ENCODE measurements at places on chromosomes 7 and 10.

DNA sequence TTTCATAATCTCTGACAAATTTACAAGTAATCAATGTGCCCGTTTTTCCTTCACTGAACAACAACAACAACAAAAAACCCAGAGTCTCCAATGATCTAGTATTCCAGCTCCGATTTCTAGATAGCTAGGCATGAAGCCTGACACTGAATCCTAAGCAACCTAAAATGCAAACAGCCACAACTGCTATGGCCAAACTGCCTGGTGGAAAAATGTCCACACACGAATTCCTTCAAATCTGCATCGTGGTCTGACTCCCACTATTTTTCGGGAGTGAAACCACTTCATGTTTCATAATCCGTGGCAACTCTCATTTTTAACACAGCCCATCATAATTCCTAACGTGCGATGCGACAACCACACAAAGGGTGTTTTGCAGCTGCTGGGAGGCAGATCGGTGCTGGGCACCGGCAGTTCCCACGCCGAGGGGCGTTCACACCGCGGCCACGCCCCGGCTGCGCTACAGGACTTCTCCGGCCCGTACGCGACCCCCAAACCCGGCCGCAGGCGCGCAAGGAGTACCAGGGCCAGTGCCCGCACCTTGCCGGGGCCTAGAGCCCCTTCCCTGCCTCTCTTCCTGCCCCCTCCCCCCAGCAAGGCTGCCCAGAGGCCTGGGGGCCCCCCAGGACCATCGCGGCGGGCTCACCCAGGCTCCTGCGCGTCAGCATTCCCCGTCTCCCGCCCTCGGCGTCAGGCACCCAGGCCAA, 814 bp downstream of the RUFY2 start:
- DNase-seq = peak; percentile 63

GRCh38 chr7:73688288-73688687, 4.9 kb downstream of the BUD23 start:
- no peak for DNase-seq

DNA sequence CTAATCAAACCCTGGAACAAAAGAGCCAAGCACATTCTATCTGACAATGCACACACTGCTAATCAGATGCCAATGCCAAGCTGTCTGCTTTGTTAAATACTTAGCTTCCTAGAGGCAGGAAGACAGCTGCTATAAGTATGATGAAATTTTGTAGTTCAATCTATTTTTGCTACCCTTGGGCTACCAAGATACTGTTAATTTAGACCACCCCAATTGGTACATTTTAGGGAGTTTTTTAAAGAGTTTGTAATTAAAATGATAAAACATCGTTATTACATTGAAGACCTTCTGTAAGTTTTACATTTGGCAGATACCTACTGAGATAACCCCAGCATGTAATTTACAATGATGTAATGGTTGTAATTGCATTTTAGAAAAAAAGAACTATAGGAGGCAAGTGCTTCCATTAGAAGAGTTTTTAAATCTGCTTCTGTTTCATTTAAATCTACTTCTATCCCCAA, 268.5 kb downstream of the ADK start:
- no peak for DNase-seq

DNA sequence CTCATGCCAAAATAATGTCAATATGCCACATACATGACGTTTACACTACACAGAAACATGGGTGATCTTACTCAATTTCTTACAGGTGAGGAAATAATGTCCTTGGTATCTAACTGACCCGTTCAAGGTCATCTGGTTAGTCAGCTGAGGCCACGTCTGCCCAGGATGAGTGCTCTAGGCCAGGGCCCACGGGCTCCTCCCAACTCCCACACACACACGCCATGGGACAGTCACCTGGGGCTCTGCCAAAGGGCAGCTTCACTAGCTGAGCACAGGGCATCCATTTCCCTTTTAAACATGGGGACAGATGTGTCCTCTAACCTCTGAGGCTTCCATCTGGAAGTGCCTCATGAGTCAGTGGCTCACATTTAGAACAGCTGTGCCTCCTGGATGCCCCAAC, 123.9 kb downstream of the TNS3 start:
- no peak for DNase-seq

GRCh38 chr10:47160967-47161366, 139.0 kb upstream of the GDF10 start:
- DNase-seq = no peak

- no peak for DNase-seq
Measured at GRCh38 chr7:75756206-75756990, 15.6 kb downstream of the CCL26 start.

DNA sequence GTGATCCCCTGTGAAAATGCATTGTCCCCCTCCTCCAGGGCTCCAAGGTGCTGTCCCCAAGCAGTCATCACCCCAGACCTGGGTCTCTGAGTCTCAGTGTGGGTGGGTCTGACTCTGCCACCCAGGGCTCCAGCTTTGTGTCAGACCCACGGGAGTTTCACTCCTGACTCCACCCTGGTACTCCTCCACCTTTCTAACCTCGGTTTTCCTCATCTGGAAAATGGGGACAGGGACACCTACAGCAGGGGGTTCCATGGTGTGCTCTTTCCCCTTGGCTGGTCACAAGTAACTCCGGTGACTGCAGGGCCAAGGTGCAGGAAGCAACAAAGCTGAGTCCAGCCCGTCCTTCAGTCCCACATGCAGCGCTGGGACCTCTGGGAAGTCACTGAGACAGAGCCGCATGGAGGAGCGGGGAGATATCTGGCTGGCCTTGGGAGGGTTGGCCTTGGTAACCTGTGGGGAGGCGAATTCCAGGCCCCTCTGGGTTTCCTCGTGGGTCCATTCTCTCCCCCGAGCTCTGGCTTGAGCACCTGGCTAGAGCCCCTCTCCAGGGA, 41.8 kb upstream of the RABGEF1 start:
- no peak for DNase-seq

- no peak for DNase-seq
Measured at GRCh38 chr7:132392713-132393112, 183.6 kb downstream of the PLXNA4 start.

DNA sequence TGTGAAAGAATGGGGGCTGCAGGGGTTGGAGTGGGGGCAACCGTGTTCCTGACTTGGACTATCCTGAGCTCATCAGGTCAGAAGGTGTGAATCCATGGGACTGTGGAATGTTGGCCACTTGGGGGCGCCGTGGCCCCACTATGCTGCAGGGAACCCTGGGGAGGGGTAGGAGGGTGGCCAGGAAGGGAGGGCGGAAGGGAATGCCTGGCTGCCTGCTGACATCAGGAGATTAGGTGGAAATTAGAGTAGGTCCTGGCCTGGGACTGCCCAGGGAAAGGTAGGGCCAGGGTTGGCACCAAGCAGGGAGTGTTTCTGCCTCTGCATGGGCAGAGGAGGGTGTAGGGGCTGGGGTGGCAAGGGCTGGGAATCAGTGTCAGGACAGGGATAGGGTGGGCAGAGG, 65.8 kb upstream of the PRSS58 start:
- peak; percentile 67 for DNase-seq

- DNase-seq = no peak
Measured at GRCh38 chr10:123665491-123666286, 466 bp upstream of the GPR26 start.

DNA sequence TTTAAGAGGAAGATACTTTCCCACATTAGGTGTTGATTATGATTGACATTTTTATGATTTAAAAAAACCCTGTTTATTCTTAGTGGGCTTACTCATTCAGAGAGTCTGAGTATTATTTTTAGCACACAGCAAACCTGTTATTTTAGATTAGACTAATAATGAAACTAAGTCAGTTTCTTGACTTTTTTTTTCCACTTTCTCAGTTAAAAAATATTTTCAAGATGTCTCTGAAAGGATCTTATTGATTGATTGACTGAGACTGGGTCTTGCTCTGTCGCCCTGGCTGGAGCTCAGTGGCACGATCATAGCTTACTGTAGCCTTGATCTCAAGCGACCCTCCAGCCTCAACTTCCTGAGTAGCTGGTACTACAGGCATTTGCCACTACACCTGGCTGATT, 20.4 kb upstream of the INPP5F start:
- DNase-seq = peak; percentile 76

DNA sequence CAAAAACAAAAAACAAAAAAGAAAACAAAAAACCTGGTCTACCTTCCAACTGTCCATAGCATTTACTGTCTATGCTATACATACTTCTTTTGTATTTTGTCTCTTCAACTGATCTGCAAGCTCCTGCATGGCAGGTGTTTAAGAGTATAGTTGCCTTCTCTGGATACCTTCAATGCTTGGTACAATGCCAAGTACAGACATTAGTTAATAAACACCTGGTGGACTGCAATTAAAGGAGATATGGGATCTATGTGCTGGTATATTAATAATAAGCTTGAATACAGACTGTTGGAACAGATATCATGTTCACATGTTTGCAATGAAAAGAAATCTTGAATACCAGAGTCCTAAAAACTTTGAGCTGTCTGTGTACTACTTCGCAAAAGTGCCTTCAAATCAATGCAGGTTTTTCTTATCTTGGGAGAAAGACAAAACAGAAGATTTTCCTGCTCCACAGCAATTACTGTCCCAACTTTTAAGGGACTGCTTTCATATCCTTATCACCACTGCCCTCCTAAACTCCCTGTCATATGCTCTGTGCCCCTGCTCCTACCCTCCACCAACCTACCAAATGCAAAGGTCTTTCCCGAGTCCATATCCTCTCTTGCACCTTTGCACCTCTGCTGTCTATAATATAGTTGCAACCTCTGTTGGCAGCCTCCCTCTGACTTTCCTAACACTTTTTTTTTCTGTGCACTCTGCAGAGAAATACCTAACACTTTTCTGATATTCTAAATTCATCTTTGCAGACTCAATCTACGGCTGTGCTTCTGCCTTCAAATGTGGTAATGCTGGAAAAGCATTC, 85.1 kb downstream of the DNMBP start:
- no peak for DNase-seq

- DNase-seq = no peak
Measured at GRCh38 chr10:87053577-87054181, 33.6 kb downstream of the FAM25A start.

DNA sequence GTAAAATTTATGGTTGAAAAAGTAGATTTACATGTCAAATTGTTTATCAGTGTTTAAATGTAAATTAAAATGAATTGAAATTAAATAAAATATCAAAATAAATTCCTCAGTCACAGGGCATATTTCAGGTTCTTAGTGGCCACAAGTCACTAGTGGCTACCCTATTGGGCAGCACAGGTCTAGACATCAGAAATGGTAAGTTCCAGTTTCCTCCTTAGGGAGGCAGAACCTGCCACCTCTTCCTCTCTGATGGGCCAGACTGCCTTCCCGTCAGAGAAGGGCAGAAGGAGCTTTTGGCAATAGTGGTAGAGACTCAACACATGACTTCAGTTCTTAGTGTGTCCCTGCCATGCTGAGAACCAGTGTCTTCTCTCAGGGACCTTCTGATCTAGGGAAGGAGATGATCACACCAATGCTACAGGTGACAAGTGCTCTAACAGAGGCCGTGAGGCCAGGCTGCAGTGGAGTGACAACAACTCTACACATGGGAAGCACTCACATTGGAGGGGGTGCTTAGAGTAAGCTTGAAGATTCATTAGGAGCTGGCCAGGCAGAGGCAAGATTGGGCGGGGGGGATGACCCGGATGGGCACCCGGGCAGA, 14.4 kb upstream of the PCBD1 start:
- no peak for DNase-seq

GRCh38 chr10:3889961-3890522, 105.0 kb upstream of the KLF6 start:
- no peak for DNase-seq

- no peak for DNase-seq
Measured at GRCh38 chr10:78115135-78115853, 81.6 kb downstream of the RPS24 start.

DNA sequence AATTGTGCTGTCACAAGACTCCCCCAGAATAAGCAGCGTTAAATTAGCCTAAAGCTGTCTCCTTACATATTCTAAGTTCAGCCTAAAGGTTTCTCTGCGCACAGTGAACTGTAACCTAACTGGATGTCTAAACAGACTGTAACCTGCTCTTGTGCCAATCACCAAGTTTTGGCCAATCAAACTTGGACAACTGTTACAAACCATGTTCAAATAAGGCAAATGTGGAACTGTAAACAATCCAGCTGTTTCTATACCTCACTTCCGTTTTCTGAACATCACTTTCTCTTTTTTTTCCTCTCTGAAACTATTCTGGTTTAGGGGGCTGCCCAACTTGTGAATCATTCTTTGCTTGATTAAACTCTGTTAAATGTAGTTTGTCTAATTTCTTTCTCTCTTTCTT, 252.2 kb upstream of the HABP2 start:
- DNase-seq = no peak

- no peak for DNase-seq
Measured at GRCh38 chr10:113002449-113002777, 52.4 kb downstream of the TCF7L2 start.

GRCh38 chr7:158948376-158948775, 92.0 kb downstream of the DYNC2I1 start:
- DNase-seq = no peak

DNA sequence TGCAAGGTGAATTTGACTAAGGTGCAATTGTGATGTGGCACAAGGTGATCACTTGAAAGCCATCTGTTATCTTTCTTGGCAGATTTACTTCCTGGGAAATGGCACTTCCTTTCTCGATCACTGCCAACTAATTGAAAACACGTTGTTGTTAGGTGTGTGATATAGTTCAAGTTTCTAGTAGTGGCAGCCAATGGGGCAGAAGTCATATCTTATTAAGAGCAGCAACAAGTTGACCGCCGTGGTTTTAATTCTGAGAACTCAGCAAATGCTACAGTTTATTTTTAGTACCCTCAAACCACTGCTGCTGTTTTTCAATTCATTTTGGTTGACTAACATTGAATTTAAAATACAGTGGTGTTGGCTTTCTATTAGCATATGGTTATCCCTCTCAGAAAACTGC, 1.6 kb downstream of the CHN2 start:
- no peak for DNase-seq

- DNase-seq = peak; percentile 48
Measured at GRCh38 chr10:46091828-46092523, 45.9 kb upstream of the MSMB start.

DNA sequence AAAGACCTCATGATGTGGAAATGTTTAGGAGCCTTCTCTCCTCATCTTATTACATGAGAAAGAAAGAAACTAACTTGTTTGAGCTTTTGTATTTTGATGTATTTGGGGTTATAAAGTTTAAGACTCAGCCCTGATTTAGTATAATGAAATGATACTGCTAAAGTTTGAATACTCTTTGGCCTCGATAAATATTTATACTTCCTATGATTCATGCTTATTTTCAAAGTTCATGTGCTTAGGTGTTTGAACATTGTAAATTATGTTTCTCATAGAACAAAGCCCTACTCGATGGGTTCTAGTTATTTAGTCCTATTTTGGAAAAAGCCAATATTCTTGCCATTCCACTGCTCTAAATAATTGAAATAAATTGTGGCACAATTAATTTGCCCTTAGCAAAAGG, 303.2 kb downstream of the ZWINT start:
- no peak for DNase-seq

- DNase-seq = no peak
Measured at GRCh38 chr10:102752934-102753664, 9.4 kb downstream of the WBP1L start.

DNA sequence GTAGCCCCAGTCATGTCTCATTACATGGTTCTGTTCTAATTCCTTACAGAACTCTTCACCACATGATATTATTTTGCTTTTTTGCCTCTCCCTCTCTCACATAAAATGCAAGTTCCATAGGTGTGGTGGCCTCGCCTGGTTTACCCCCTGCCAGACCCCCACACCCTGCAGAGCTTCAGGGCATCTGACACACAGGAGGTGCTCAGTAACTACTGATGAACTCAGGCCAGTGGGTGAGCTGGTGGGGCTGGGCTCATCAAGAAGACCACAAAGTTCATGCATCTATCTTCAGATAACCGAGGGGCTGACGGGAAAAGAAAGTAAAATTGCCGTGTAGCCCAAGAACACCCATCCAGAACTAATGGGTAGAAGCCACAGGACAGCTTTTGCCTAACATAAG, 253.1 kb downstream of the GRID1 start:
- DNase-seq = no peak

GRCh38 chr10:7435674-7436073, 24.8 kb upstream of the SFMBT2 start:
- no peak for DNase-seq

Measured in activated T-cell treated with anti-CD3 and anti-CD28 coated beads, Interleukin-2, amount 50 U/mL, for 24 hours (primary cell).